ENCODE measurements at places on chromosomes 7 and 10.
A peak's percentile ranks its signal among the peaks of the same experiment; 100 is the strongest.

- no peak for DNase-seq
Observed at GRCh38 chr10:1228467-1228975, 172.3 kb downstream of the WDR37 start.

GRCh38 chr10:86261470-86261869 lies 105.1 kb downstream of the GRID1 start:
- no peak for DNase-seq

DNA sequence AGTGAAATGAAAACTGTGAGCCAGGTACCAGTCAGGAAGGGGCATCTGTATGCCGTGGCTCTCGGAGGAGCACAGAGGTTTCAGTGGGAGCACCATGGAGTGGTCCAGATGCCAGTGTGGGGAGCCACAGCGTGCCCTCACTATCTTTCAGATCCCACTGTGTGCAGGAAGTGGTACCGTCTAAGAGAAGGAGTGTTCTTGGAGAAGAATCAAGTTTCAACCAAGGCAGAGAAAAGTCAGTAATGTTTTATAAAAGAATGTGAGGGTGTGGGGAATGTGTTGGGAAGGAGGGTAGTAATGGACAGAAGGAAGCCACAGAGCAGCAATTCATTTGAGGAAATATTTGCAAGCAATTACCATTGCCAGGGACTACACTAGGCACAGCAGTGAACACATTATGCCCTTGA lies 35.6 kb downstream of the PRKAR2B start:
- DNase-seq: no peak

- DNase-seq: no peak
Observed at GRCh38 chr10:12668634-12669033, 319.3 kb downstream of the CAMK1D start.

GRCh38 chr7:11831736-11832495 lies at the start of gene THSD7A:
Gene THSD7A, minus strand, starts transcription at chr7:11832198. Its CDS starts 252 bp downstream, at chr7:11831946.
- peak; percentile 52 for DNase-seq

GRCh38 chr7:2477447-2478398 lies 1.5 kb upstream of the GRIFIN start:
- peak; percentile 53 for DNase-seq

GRCh38 chr10:71964743-71965515 lies 734 bp downstream of the CHST3 start:
- DNase-seq: peak; percentile 40

GRCh38 chr10:1432161-1432560 lies 305.2 kb downstream of the ADARB2 start:
- no peak for DNase-seq

- no peak for DNase-seq
Observed at GRCh38 chr10:28008054-28008453, 9.2 kb upstream of the ODAD2 start.

DNA sequence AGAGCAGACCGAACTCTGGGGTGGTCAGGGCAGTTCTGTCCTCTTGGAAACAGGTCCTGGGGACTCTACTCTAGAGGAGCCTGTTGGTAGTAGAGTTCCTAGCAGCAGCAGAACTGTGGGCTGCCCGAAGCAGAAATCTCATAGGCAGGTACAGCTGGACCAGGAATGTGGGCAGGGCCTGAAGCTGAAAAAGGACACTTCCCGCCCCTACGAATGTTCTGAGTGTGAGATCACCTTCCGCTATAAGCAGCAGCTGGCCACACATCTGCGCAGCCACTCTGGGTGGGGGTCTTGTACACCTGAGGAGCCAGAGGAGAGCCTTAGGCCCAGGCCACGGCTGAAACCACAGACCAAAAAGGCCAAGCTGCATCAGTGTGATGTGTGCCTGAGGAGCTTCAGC lies 8.3 kb upstream of the ZNF783 start:
- no peak for DNase-seq

- DNase-seq: peak; percentile 62
Observed at GRCh38 chr10:79347894-79348639, 798 bp downstream of the PPIF start.

GRCh38 chr10:113126229-113127201 lies 176.5 kb downstream of the TCF7L2 start:
- peak; percentile 82 for DNase-seq

DNA sequence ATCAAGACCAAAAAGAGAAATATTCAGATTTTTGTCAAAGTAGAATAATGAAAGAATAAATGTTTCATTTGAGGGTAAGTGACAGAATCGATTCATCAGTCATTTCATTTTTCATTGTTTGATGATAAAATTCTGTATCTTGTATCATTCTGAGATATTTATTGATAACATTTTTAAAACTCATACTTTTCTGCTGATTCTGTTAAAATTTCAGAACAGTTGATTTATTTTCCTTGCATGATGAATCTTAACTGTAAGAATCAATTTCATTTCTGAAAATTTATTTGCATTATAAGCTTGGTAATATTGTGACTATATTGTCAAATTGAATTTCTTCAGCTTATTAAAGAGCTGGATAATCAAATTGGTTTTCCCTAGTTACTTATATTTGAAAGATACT lies 13.9 kb downstream of the PHYHIPL start:
- no peak for DNase-seq

GRCh38 chr7:109529712-109530111 lies 960.0 kb downstream of the DNAJB9 start:
- DNase-seq: no peak

- no peak for DNase-seq
Observed at GRCh38 chr10:24214762-24215161, 5.8 kb downstream of the KIAA1217 start.

- DNase-seq: no peak
Observed at GRCh38 chr7:141024668-141025067, 9.9 kb upstream of the MRPS33 start.
